ENCODE measurements at places on chromosomes 5 and 9.
A peak's percentile ranks its signal among the peaks of the same experiment; 100 is the strongest.

GRCh38 chr9:129835860-129836223, 584 bp downstream of the USP20 start:
- DNase-seq = no peak

GRCh38 chr5:132688536-132689339, 14.9 kb downstream of the IL4 start:
- DNase-seq = peak; percentile 26

DNA sequence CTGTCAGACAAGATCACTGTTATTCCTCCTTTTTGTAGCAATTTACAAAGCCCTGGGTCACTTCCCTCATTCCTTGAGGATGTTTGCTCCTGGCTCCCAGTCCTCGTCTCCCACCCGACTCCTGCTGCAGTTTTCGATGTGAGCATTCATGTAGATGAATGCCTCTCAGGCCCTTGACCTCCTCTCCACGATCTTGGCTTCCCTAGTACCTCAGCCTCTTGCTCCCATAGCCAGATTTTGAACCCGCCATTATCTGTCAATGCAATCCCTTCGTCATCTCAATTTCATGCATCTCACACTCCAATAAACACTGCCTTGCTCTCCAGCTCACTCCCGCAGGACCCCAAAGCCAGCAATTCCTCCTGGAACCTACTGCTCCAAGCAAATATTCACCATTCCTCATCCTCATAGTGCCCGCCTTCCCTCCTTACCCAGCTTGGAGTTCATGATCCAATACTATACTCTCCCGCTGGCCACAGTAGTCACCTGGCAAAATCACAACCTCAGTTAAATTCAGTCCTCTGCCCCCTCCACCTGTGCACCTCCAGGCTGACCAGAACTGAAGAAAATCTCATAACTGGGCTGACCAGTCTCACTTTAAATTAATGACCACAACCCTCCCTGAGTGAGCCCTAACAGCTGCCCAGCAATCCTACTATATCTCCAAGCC, 35.1 kb upstream of the JADE2 start:
- no peak for DNase-seq

DNA sequence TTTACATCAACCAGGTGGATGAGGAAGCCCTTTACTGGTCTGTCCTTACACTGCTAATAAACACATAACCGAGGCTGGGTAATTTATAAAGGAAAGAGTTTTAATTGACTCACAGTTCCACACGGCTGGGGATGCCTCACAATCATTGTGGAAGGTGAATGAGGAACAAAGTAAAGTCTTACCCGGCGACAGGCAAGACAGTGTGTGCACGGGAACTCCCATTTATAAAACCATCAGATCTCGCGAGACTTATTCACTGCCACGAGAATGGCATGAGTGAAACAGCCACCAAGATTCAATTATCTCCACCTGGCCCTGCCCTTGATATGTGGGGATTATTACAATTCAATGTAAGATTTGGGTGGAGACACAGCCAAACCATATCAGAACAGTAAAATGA, 67.3 kb upstream of the GRAMD2B start:
- no peak for DNase-seq

DNA sequence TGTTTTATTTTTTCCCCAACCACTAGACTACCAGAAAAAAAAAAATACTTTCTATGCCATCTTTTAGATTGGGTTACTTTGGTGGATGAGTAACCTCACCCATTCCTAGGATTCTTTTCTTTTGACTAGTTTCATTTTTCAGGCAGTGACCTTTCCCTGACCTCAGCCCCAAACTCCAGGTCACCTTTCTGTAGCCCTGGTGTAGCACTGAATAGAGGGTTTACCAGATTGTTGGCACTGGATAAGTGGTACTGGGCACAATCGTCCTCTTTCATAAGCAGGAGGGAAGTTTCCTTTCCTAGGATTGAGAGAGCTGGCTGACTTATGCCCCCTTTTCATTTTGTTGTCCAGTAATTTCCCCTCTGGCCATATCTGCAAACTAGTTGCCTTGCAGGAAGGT, 169.4 kb upstream of the TMEM161B start:
- DNase-seq = no peak

- DNase-seq = no peak
These were observed 40.8 kb upstream of the FSTL4 start for GRCh38 chr5:133652951-133653759.

- DNase-seq = no peak
These were observed 207.8 kb downstream of the KDM4C start for GRCh38 chr9:6965566-6965965.

DNA sequence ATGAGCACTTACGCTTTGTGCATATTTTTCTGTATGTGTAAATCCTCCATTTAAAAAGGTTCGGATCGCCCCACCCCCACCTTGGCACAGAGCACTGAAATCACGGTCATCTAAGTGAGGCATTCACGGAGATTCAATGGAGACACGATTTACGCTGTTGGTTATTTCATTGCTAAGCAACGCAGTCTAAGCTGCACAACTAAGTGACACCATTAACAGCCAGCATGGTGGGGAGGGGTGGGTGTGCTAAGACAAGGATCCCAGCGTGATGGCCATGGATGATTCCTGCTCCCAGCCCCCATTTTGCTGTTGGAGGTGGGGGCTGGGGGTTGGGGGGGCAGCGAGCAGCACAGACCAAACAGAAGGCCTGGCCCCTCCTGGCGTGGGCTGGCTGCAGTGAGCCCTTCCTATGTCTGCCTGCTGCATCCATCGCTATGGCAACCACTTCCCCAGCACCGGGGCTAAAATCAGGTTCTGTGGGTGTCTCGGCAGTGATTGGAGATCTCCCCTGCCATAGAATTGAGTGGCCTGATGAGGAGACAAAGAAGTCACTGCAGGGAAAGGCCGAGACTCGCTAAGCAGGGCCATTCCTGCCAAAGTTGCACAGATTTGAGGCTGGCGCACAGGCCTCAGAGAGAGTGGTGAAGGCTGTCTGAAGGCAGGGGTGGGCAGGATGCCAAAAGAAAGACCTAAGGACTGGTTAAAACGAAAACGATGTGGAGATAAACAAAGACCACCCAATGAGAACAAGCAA, 14.3 kb upstream of the MARCHF6 start:
- DNase-seq = no peak

DNA sequence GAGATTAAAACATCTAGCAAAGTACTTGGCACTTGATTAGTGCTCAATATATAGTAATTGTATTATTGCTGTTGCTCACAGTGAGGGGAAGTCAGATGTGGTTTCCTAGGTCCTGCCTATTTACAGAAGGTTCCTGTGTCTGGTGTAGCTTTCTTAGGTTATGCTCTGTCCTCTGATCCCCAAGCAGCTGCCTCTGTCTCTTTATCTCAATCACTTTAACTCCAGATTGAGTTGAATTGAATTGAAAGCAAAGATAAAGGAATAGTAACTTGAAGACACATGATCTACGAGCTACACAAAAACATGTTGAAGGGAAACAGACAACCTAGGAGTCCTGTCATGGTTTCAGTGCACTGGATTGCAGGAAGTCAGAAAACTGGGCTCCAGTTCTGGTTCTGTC, 113.9 kb upstream of the ADAMTSL1 start:
- DNase-seq = no peak

GRCh38 chr5:174533751-174534241, 190.6 kb upstream of the MSX2 start:
- no peak for DNase-seq

DNA sequence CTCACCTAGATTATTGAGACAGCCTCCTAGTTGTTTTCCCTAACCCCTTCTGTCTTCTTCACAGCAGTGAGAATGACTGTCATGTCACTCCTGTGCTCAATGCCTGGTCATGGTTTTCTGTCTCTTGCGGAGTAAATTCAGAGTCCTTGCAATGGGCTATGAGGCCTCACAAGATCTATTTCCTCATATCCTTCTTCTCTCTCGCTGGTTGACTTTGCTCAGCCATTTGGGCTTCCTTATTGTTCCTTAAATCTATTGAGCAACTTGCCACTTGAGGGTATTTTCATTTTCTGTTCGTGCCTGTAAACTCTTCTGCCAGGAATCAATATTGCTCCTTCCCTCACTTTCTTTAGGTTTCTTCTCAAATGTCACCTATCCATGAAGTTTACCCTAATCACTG, 9.0 kb downstream of the PPP3R2 start:
- DNase-seq = no peak

DNA sequence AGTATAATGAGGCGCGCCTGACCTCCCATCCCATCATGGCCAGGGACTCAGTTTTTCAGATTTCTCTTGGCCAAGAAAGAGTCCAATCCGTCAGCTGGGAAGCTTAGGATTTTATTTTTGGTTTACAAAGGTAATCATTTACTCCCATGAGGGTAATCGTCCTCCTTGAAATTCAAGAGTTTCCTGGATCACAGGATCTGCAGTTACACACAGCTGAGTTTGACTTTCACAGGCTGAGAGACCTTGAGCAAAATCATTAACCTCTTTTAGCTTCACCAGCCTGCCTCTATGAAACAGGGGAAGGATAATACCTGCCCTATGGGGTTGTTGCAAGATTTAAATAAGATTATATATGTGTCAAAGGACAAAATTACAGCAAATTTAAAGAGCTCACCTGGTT, 15.4 kb upstream of the AK3 start:
- no peak for DNase-seq

- no peak for DNase-seq
These were observed 4.9 kb upstream of the UBTD2 start for GRCh38 chr5:172288465-172288864.

GRCh38 chr5:81134066-81134465, 99.1 kb upstream of the CKMT2 start:
- no peak for DNase-seq

- no peak for DNase-seq
These were observed 51.8 kb upstream of the TLE1 start for GRCh38 chr9:81741103-81741502.

DNA sequence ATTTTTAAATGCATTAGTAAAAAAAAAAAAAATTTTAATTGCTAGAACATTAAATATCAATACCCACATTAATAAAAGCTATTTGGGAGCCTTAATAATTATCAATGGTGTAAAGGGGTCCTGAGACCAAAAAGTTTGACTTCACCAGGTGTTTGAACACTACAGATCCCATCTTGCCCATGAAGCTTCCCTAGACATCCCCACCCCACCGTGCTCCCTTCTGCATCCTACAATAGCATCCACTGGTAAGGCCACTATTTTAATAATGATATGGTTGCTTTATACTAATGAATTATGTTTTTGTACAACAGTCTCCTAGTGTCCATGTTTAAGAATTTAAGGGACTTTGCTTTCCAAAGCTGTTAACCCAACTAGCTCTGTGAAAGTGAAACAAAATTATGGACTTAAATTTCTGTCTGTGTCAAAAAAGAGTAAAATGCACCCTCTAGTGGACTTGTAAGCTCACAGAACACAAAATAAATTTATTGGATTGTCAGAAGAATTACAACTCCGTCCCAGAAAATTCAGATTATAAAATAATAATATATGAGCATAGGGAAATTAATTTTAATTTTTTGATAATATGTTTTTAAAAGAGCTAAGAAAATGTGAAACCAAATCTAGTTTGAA, 76.0 kb downstream of the ARL15 start:
- no peak for DNase-seq

DNA sequence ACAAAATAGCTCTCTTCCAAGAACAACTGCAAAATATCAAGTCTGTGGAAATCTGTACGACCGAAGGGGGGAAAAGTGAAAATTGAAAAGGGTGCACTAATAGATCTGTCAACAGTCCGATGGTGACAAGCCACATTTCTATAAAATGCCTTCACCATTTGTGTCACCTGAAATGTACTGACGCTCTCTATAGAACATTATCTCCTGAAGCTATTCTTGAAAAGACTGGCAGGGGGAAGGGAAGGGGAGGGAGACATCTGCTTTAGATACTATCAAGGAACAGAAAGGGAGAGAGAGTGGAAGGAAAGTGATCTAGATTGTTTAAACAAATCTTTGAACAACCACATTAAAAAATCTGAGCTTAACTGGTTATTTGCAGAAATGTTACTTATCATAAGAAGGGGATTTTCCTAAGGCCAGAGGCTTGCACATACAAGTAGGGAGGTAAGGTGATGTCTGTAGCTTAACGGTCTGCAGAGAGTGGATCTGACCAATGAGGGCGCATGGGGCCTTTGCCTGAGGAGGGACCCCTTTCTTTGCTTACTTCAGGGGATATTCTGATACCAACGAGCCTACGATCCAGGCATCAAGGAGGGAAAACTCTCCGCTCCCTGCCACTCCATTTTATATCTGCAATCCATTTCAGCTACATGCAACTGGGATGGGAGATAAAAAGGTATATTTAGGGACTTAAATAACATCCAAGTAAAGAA, 92.1 kb downstream of the CRB2 start:
- DNase-seq = no peak

- peak; percentile 24 for DNase-seq
These were observed 56.7 kb downstream of the AOPEP start for GRCh38 chr9:94783102-94783682.

GRCh38 chr5:135234242-135234641, 164.8 kb downstream of the MACROH2A1 start:
- no peak for DNase-seq

GRCh38 chr5:126385524-126386502, 37.4 kb upstream of the GRAMD2B start:
- no peak for DNase-seq

- DNase-seq = peak; percentile 26
These were observed 860 bp upstream of the MARCHF6 start for GRCh38 chr5:10352430-10353240.

GRCh38 chr5:130795037-130795436, 370.0 kb downstream of the HINT1 start:
- DNase-seq = no peak

- DNase-seq = no peak
These were observed 380.5 kb downstream of the RAB3C start for GRCh38 chr5:58963361-58963760.

DNA sequence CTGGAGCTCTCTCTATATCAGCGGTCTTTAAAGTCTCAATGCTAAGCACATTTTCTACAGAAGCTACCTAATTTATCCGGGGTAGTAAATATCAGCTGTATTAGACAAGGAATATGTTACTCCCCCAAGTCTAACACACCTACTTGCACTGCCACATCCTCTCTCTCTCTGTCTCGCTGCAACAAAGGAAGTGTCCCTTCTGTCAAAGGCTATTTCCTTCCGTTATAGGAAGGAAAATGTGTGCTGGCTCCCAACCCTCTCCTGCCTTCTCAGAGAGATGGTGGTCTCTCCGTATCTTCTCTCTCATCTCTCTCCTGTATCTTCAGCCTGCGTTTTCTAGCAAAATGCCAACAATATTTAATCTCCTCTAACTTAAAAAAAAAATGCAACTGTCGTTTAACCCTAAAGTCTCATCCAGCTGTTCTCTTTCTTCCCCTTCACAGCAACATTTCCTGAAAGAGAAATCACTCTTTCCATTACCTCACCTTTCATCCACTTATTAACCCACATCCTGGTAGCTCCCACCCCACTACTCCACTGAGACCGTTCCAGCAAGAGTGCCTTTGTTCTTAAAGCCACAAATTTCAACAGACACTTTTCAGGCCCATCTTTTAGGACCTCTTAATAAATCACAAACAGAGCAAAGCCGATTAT, 2.3 kb downstream of the TTF1 start:
- DNase-seq = no peak

DNA sequence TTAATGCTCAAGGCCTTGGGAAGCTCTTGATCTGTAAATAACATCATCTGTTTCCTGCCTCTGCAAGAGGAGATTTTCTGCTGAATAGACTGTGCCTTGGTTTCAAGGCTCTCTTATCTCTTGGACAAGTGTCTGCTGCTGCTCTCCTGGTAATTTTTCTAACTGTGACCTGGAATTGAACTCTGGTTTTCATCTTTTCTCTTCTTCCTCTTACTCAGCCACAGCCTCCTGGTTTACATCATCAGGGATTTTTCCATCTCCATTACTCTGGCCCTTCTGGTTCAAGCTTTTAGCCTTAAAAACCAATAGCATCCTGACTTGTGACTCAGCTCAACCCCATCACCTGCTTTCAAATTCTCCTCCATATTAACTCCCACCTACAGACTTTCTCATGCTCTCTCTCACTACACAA, 49.6 kb upstream of the ITGA1 start:
- no peak for DNase-seq
